ENCODE measurements at places on chromosomes 7 and 10.

GRCh38 chr7:132446666-132447278 lies 129.5 kb downstream of the PLXNA4 start:
- DNase-seq, result no peak

GRCh38 chr10:36720895-36721294 lies 404.5 kb upstream of the ANKRD30A start:
- DNase-seq, result no peak

DNA sequence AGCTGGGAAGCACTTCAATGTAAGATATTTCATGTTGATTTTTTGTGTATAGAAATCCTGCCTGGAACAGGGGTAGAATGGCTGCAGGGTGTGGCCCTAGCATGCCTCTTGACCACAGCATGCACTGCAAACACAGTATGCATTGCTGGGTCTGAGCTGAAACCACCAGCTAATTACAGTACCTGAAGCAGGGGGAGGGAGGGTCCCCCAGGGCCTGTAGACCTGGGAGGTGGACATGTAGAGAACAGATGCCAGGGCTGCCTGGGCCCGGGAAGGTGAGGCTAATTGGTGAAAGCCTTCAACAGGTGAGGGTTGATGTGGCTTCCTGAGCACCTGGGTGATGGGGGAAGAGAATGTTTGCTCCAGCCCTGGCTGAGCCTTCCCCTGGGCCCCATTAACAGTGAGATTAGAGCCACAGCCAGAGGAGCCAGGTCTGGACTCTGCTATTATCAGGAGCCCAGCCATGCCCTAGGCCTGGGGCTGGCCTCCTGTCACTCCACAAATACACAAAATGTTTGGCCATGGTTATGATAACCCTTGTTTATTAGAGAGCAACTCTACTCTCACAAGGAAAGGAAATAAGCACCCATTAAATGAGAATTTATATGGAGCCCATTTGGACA lies 83.3 kb downstream of the PLXNA4 start:
- DNase-seq, result no peak

DNA sequence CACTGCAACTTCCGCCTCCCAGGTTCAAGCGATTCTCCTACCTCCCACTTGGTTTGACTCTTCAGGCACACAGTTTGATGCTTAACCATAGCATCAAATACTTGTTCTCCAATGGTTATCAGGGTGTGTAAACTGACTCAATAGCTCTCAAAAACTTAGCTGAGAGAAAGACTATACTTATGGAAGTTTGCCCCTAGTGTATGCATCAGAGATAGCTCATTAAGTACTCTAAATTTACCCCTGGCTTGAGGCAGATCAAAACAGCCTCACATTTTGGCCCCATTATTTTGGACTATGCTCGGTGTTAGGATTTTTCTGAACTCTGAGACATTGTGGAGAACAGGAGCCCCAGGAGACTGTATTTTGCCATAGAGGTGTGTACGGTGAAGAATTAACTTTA lies 40.8 kb upstream of the SLC35B4 start:
- no peak for DNase-seq

GRCh38 chr7:39094731-39095130 lies 117.0 kb downstream of the POU6F2 start:
- no peak for DNase-seq

GRCh38 chr7:2201686-2202360 lies 30.9 kb downstream of the MAD1L1 start:
- DNase-seq, result no peak

GRCh38 chr7:115226410-115226809 lies 304.5 kb downstream of the MDFIC start:
- DNase-seq, result no peak

DNA sequence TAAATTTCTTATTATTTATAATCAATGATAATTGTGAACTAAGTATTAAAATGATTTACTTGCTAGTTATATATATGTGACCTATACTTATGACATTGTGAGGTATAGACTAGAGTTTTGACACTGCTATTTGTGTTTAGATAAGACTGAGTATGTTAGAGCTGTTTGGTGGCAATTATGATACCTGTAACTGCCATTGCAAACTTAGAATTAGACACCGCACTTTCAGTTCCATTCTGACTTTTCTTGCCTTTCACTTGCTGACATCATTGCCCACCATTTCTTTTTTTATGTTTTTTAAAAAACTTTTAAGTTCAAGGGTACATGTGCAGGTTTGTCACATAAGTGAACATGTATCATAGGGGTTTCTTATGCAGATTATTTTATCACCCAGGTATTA lies 214.5 kb downstream of the MBL2 start:
- no peak for DNase-seq

DNA sequence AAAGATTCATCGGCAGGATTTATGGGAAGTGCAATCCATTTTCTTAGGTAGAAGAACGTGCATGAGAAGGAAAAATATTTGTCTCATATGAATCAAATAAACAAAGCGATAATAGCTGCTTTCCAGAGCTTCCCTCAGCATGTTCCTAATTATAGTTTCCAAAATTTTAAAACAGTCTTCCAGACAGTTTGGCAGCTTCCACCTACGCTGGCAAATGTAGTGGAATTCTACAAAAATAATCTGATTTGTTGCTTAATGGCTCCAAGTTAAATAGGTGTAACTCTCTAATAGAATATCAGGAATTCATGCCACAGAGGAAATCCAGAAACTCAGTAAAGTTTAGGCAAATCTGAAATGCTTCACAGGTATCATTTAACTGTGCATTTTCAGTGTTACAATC lies 23.3 kb upstream of the AGBL3 start:
- no peak for DNase-seq

Measured in nephron progenitor cell (in vitro differentiated cells).